ENCODE measurements at places on chromosomes 11 and 22. TPM values are rescaled to one million over a fixed set of nuclear protein-coding genes. Genes with fewer than 3 reads are reported as not detected.
A peak's percentile ranks its signal among the peaks of the same experiment; 100 is the strongest.

IGSF22 gene
- total RNA-seq = 6.2 TPM

C22orf31 gene
- total RNA-seq = 0.62 TPM

PPFIA1 gene
- 57.7 TPM for total RNA-seq

B3GAT1 gene
- total RNA-seq = 0.41 TPM

GRCh38 chr11:104464691-104465090 lies 300.7 kb upstream of the PDGFD start:
- peak; percentile 60 for DNase-seq

GRCh38 chr11:87298155-87298554 lies 260.4 kb downstream of the TMEM135 start:
- no peak for DNase-seq

- peak; percentile 31 for DNase-seq
These were observed 245.5 kb downstream of the BRD1 start for GRCh38 chr22:49582181-49582580.

- DNase-seq = peak; percentile 64
These were observed 15.2 kb upstream of the FCHSD2 start for GRCh38 chr11:73157101-73158010.

GRCh38 chr11:101128571-101129202 lies 926 bp downstream of the PGR start:
- no peak for DNase-seq

Measured in tongue (tissue), 3 donors.